ENCODE measurements at places on chromosomes 12 and 14.

GRCh38 chr14:62614122-62614521, 431.1 kb downstream of the KCNH5 start:
- DNase-seq: no peak

GRCh38 chr12:2393016-2393415, 340.2 kb downstream of the CACNA1C start:
- DNase-seq: no peak

- DNase-seq: no peak
These were observed 10.0 kb downstream of the TMCC3 start for GRCh38 chr12:94640134-94640928.

GRCh38 chr12:120470150-120470784, 719 bp upstream of the SRSF9 start:
- no peak for DNase-seq

GRCh38 chr14:90993792-90994191, 66.6 kb downstream of the RPS6KA5 start:
- DNase-seq: no peak

GRCh38 chr12:106246891-106247673, 738 bp downstream of the CKAP4 start:
- DNase-seq: no peak

DNA sequence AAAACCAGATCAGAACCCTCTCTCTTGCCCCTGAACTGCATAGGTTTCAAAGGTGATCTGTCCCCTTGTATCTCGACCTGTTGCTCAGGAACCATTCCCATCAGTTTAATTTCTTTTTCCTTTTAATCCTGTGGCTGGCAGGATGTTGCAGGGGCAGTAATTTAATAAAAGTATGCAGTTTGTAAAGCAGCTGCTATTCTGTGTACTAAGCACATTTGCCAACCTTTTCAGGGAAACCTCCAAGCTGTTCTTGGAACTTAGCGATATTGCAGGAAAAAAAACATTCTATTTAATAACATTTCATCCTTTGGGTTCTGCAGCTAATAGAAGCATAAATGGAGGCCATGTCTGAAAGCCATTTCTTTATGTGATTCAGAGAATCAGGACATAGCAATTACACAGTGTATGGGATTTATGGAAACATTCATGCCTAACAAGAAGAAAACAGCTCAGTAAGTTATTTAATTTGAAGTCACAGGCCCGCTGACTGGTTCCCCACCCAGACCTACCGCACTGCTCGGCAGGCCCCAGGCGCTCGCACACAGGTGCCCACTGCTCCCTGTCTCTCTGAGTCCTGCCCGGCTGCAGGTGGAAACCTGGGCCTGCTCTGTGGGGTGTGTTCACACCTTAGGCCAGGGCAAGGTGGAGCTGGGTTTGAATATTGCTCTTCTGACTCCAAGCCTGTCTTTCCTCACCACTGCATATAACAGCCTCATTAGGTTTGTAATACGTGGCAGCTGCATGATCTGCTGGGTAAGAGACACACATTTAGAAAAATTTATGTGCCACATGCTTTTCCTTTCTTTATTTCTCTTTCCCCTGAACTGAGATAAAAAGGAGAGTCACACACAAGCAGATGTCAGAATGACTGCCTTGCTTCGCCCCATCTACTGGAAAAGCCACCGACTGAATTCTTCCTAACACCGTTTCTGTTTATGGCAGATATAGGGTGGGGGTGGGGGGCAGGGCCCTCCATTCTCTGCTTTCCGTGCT, 119.7 kb downstream of the SLC25A47 start:
- no peak for DNase-seq

DNA sequence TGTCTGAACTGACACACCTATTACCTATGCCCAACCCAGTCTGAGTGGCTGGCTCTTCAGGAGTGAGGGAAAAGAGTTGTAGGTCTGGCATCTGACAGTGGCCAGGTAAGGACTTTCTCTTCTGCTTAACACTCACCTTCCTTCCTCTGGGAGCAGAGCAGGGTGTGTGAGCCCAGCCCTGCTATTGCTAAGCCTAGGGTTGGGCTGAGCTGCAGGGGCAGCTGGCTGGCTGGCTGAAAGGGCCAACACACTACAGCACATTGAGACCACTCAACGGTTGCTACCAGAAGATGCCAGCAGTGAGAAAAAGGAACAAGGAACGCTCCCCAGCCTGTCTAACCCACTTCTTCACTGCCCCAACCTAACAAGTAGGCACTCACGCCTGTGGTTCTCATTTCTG, 201.2 kb downstream of the DPF3 start:
- no peak for DNase-seq

DNA sequence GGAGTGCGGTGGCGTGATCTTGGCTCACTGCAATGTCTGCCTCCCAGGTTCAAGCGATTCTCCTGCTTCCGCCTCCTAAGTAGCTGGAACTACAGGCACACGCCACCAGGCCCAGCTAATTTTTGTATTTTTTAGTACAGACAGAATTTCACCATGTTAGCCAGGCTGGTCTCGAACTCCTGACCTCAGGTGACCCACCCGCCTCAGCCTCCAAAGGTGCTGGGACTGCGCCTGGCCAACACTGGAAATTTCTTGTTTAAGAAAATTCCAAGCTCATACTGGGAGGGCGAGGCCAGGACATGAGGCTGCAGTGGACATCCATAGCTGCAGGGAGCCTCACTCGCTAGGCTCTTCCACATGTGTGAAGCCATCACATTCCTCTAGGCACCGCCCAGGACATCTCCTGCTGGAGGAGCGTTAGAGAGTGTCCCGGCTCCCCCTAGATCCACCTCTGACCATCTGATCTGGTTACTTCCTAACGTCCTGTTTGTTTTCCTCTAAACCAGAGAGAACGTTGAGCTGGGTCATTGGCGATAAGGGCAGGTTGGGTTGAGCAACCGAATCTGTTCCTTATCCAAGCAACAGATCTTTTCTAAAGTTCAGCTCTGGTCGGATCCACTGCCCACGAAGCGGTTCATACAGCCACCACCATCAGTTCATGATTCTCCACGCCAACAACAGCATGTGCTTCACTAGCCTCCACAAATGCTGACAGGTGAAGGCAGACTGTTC, 108.2 kb upstream of the MED13L start:
- DNase-seq: no peak

DNA sequence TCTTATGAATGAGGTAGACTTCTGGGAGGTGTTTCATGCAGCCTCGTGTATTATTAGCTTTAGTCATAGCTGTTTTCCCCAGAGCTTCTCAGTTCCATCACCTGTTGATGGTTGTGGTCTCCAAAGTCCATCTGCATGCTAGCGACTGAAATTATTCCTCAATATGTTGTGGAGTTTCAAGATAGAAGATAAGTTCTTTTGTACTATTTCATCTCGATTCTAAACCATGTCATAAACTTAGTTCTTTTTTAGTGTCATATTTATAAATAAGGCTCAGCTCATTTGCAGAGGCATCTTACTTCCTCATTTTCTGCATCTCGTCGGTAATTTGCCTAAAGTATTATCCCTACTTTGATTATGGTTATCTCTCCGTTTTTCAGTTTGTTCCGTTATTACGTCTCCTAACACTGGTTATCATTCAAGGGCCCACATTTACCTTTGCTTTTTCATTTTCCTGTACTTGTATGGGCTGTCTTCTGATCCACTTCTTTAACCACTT, 119.1 kb downstream of the ITPR2 start:
- DNase-seq: no peak

DNA sequence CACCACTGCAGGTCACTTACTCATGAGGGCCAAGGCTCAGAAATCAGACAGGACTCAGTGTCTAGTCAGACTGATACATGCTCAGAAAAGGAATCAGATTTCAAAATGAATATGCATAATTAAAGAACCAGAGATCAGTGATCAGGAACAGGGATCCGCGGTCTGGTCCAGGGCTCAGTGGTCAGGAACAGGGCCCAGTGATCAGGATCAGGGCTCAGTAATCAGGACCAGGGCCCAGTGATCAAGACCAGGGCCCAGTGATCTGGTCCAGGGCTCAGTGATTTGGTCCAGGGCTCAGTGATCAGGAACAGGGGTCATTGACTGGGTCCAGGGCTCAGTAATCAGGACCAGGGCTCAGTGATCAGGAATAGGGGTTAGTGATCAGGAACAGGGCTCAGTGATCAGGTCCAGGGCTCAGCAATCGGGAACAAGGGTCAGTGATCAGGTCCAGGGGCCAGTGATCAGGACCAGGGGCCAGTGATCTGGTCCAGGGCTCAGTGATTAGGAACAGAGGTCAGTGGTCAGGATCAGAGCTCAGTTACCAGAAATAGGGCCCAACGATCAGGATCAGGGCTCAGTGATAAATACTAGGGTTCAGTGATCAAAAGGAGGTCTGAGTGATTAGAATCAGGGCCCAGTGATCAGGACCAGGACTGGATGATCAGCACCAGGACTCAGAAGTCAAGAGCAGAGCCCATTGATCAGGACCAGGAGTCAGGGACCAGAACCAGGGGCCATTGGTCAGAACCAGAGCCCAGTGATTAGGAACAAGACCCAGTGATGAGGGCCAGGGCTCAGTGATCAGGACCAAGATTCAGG, 175.3 kb downstream of the TMEM121 start:
- DNase-seq: no peak

DNA sequence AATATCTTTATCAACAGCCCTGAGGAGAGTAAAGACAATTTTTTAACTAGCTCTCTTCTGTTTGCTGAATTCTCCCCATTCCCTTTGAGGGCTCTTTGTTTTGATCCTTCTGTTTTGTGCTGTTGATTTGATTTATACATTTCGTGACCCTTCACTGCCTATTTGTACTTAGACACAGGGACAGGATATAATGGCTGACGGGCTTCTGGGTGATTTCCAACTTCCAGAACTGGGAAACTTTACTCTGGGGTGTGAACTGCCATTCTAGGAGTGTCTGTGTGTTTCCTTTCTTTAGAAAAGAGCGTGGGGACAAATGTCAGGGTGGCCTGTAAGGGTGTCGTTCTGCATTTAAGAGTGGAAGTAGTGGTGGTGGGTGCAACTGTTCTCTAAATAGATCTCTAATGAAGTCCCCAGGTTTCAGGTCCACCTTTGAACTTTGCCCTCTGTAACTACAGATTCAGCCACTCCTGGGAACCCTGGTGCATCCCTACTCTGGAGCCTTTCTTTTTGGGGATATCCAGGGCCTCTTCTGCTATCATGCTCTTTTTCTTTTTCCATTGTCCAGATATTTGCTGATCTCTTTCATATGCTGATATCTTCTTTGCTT, 22.3 kb upstream of the SSPN start:
- no peak for DNase-seq

GRCh38 chr12:89216211-89216952, 135.9 kb downstream of the DUSP6 start:
- DNase-seq: no peak

DNA sequence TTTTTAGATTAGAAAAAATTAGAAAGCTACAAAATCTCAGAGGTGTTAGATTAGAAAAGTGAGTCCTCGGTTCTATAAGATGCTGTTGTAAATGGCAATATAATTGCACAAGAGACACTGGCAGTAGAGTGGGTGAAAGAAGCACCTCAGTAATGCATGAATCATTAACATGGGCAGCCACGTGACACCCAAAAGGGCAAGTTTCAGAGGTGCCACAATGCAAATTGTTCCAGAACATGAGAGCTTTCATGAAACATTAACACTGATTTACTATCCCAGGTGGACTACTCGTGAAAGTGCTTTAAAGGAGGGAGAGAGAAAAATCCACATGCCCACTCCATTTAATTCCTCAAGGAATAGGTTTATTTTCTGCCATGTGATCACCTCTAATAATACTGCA, 108.4 kb downstream of the PTPRR start:
- no peak for DNase-seq

DNA sequence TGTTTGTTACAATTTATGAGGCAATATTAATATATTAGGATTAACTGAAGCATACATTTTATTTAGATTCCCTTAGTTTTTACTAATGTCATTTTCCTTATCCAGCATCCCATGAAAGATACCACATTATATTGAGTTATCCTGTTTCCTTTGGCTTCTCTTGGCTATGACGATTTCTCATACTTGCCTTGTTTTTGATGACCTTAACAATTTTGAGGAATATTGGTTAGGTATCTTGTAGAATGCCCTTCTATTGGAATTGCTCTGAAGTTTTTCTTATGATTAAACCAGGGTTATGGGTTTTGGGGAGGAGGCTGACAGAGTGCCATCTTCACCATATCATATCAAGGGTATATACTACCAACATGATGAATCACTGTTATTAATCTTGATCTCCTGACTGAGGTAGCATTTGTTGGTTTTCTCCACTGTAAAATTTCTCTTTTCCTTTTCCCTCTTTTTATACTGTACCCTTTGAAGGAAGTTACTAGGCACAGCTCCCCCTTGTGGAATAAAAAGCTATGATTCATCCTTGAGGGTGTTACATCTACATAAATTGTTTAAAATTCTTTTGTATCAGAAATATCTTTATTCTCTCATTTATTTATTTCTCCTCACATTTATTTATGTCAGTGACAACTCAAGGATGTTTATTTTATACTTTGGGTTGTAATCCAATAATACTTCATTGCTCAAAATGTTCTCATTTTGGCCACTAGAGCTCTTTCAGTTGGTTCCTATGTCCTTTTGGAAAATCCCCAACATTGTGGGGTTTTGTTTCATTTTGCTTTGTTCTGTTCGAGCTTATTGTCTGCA, 239.0 kb downstream of the SLC16A7 start:
- DNase-seq: no peak

DNA sequence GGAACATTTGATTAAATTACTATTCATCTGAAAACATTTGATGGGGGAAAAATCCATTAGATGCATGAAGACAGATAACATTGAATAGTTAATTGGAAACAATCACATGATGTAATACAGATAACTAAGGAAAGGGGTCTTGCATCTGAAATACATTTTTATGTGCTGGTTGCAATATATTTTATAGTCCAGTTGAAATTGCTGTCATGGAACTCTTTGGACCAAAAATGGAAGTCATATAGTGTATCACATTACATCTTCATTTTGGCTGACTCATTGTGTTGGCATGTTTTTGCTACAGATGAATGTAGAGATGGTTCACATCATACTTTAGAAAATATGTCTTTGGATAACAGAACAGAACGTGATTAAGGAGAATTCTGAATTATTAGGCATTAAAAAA, 43.0 kb upstream of the GNPNAT1 start:
- no peak for DNase-seq

GRCh38 chr14:81453166-81453766, 53.1 kb upstream of the STON2 start:
- DNase-seq: peak; percentile 38

DNA sequence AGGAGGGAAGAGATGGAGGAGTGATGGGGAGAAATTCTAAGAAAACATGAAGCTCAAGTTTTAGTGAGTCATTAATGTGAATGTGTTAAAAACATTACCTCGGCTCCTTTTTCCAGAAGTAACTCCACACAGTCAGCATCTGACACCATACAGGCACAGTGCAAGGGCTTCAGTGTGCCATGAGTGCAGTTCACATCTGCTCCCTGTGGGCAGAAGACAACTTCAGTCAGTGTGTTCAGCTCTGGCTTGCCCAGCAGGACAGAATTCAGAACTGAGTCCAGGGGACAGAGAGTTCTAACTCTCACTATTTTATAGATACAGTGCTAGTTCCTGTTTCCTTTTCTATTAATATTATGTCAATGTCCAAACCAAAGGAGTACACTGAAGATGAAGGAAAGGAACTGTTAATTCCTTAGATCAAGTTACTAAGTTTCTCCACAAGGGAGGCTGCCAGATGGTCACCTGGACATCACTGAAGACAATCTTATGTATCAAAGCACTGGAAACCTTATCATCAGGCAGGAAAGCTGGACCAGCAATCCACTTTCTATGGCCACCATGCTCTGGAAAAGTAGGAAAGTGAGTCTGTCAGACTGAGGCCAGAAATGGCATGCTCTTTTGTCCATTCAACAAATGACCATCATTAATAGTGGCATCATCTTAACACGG, 6.1 kb downstream of the ASB8 start:
- DNase-seq: no peak

GRCh38 chr12:83083616-83084015, 396.9 kb downstream of the TMTC2 start:
- DNase-seq: no peak
